K562 (cell line): ENCODE measurements at places on chromosomes 1 and 21.

DNA sequence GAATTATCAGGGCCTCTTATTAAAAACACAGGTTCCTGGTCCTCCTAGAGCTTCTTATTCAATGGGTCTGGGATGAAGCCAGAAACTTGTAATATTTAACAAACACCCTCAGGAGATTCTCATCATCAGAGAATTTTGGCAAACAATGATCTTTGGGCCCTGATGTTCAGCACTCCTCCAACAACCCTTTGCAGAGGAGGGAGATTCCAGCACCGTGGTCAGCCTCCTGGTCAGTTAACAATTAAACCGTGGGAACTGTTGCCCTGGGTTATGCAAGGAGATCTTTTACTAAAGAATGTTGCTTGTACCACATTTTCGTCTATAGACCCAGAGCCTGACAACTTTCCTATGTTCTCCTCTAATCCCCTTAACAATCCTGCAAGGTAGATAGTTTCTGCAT lies 294.4 kb downstream of the PLPP3 start:
- no peak for DNase-seq

DNA sequence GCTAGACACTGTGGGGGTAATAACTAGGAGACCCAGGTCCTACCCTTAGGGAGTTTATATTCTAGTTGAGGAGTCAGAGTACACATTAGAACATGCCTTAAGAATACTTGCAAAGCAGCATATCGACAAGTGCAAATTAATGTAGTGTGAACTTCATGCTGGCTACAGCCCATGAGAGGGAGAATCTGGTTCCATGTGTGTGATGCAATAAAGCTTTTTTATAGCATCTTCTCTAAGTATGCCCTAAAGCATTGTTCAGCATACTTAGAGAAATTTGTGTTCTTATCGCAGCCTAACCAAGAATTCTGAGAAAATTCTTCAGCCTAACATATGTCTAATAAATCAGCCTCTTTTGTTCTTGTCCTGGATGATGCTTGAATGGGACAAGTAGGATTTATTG lies 95.5 kb downstream of the SDCCAG8 start:
- no peak for DNase-seq

DNA sequence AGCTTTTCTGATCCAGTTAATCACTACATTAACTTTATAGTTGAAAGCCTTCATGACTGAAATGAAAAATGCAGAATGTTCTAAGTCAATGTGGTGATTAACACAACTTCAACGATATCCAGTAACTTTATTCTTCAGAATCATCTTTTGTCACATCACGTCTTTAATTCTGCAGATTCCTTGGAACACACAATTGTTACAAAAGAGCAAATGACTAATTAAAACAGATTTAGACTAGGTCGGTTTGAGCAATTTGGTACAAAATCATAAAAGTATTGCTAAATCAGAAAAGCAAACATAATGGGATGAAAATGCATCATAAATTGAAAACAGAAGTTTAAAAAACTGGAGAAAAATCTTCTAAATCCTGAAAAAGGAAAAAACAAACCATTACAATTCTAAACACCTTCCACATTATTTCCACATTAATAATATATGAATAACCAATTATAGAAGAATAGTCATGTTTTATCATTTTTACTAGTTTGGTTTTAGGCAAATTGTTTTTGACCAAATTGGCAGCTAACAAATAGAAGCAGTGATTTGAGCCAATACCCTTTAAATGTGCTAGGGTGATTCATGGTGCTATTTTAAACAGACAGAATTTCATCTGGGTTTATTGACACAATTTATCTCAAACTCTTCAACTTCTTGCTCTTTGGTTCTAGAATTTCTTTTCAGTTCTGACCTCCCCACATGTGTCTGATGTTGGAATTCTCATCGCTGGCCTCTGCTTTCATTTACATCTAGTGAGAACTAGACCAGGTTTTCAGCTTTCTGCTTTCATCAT lies 468.1 kb upstream of the PTBP2 start:
- no peak for DNase-seq

DNA sequence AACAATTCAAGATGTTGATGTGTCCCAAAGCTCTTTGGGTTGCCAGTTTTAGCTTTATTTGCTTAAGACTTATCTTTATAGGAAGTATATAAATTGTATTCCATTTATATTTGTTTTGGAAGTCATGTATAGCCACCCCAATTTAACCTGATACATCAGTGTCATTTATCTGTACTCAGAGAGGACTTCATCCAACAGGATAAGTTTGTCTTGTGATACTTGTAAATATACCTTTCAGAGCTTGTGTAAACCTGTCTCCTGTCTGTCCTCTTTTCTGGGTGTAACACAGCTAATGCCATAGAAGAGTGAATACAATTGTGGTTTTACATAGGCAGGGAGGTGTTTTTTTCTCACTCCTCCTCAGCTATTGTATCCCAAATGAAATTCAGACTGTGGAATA lies 10.4 kb downstream of the PTGFR start:
- DNase-seq: no peak

DNA sequence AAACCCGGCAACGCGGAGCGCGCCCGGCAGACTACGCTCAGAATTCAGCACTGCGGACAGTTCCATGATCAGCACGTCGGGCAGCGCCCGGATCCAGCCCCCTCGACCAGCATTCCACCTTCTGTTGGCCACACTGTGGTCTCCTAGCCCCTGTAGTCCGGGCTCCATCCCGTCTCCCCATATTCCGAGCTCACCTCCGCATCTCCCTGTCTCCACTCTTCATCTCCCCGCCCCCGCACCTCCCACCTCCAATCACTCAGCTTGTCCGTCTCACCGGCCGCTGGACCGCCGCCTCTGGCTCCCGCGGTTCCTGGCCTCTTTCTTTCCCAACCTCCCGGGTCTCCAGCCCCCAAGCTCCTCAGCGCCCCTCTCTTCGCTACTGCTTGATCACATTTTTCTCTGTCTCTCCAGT lies 500 bp downstream of the EPHA10 start:
- DNase-seq: peak; percentile 77

GRCh38 chr1:172608098-172608601 lies 50.8 kb upstream of the FASLG start:
- no peak for DNase-seq

- peak; percentile 26 for DNase-seq
These were observed 569 bp upstream of the DAB1 start for GRCh38 chr1:57424231-57425027.
